ENCODE measurements at places on chromosomes 2 and 18.

GRCh38 chr2:173815772-173816171 is 149.4 kb downstream of the SP3 start:
- DNase-seq = no peak

DNA sequence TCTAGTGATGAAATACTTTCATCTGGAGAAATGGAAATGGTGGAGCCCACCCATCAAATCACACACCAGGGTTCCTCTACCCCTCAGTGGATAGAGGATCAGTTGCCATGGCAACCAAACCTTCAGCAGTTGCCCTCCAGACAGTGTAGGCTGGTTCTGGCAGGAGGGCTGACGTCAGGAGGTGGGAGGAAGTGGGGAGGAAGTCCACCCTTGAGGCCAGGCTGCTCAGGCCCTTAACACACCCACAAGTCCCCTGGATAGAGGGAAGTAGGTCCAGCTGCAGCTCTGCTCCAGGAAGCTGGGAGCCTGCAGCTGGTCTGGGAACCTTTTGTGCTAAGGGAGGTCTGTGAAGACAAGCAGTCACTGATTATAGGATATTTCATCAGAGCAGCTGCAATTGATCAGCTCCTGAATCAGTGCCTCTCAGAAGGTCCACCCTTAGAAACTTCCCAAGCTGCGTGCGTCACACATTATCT is 186.6 kb downstream of the MTX2 start:
- DNase-seq = no peak

DNA sequence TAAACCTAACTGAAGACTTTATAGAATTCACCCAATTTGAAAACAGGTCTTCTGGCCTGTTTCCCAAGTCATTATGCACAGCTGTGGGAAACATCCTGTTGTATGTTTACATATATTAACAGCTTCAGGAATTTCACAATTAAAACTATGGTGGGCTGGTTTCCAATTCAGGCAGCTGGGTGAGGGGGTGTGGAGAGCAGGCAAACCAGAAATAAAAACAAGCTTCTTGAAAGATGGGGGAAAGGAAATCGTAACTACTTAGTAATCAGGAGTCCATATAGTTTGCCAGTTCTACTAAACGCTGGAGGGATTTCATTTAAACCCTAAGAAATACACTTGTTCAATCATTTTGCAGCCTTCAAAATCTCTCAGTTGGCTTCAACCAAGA is 22.8 kb downstream of the ATP8B1 start:
- no peak for DNase-seq

- DNase-seq = no peak
Observed at GRCh38 chr2:182463760-182464159, 36.9 kb upstream of the PDE1A start.

- DNase-seq = no peak
Observed at GRCh38 chr18:62672600-62672999, 42.7 kb upstream of the PHLPP1 start.

- no peak for DNase-seq
Observed at GRCh38 chr2:177830881-177831386, 241.6 kb downstream of the PDE11A start.

- DNase-seq = no peak
Observed at GRCh38 chr2:8462899-8463648, 218.8 kb upstream of the ID2 start.

- DNase-seq = no peak
Observed at GRCh38 chr18:58862851-58863538, 1.7 kb upstream of the ZNF532 start.

DNA sequence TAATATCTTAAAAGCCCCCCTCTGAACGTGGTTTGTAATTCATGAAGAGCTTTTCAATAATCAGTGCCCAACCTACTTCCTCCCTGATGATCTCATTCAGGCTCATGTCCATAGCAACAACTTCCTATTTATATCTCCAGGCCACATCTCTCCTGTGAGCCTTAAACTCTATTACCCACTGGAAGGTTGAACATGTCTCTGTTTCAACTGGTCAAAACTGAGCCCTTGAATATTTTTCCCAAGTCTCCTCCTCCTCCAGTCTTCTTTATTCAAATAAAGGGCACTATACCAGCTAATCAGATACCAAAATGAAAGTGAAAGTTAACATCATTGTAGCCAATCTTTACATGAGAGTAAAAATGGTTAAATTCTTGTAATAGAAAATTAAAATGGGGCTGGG is 63.7 kb upstream of the ITGA4 start:
- no peak for DNase-seq

DNA sequence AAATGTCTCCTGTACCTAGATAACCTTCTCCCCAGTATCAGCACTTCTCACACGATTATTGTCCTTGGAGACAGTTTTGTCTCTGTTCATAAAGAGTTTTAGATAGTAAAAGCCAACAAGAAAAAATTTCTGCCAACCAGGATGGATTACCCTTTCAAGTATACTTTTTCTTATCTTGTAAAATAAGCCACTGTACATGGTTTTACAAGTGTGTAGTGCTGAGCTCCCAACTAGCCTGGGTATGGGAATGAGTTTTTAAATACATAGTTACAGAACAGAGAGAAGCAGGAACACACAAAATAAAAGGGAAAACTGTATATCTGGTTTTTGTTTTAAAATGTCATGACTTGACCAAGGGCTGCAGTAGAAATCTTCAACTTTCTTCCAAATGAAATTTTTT is 76.7 kb downstream of the C18orf54 start:
- DNase-seq = no peak

DNA sequence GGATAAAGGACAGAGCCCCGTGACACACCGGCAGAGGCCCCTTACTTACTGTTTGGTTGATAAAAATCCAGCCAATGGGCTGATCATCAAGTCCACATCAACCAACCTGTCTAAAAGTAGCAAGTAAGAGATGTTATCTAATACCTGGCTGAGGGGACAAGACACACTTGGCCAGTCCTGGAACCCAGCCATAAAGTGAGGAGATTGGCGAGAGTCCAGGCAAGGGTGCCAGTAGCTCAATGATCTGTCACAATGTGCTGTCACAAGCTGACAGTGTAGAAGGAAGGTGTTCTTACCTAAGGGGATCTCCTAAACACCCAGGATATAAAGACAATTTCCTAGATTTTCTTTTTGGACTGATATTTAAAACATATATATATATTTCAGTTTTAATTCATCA is 61.7 kb upstream of the IL1R2 start:
- DNase-seq = no peak

- no peak for DNase-seq
Observed at GRCh38 chr2:84435345-84436025, 23.6 kb downstream of the SUCLG1 start.

DNA sequence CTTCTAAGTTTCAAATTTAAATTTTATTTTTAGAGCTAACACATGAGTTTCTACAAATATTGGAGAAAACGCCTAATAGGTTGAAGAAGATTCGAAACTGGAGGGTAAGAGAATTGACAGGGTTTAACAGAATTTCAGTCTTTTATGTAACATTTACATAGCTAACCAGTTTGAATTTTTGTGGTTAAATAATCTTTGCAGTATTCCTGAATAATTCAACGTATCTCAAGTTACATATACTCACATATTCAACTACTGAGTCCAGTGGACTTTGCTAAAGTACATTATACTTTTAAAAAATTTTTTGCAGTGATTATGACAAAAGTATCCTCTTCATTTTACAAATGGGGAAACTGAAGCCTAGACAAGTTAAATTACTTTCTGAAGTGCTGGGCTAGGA is 34.0 kb downstream of the CCNT2 start:
- no peak for DNase-seq

- DNase-seq = no peak
Observed at GRCh38 chr2:175251425-175252041, 70.0 kb upstream of the ATP5MC3 start.

GRCh38 chr18:36602620-36603019 is 226.2 kb downstream of the TPGS2 start:
- DNase-seq = no peak

- no peak for DNase-seq
Observed at GRCh38 chr2:172917716-172918115, 157.9 kb upstream of the MAP3K20 start.

- DNase-seq = no peak
Observed at GRCh38 chr2:36655453-36655852, 41.1 kb upstream of the VIT start.

DNA sequence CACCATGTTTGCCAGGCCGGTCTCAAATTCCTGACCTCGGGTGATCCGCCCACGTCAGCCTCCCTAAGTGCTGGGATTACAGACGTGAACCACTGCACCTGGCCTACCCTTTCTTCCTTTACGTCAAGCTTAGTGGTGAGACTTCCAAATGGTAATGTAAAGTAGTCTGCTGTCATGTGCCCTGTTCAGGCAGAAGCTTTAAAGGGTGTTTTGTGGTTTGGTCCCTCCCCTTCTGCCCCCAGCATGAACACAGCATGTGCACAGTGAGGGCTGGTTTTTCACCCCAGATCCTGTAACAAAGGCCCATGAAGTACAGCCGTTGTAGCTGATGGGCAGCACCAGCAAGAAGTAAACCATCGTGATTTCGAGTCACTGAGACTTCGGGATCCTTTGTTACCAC is 2.7 kb upstream of the DTYMK start:
- no peak for DNase-seq

DNA sequence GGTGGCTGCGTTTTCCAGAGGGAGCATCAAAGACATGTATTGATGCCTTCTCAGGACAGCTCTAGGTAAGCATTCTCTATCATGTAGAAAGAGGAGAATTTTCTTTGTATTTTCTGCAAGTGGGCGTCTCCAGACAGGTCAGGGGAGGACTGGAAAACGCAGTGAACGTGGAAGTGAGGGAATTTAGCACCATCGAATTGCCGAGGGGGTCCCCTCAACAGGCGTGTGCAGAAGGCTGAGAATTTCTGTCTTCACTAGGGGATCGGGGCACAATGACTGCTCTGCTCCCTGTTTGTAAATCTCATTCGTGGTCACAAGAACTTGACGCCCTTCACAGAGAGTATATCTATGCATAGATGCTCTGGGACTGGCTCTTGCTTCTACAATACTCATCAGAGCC is 5.0 kb upstream of the NTSR2 start:
- DNase-seq = no peak

DNA sequence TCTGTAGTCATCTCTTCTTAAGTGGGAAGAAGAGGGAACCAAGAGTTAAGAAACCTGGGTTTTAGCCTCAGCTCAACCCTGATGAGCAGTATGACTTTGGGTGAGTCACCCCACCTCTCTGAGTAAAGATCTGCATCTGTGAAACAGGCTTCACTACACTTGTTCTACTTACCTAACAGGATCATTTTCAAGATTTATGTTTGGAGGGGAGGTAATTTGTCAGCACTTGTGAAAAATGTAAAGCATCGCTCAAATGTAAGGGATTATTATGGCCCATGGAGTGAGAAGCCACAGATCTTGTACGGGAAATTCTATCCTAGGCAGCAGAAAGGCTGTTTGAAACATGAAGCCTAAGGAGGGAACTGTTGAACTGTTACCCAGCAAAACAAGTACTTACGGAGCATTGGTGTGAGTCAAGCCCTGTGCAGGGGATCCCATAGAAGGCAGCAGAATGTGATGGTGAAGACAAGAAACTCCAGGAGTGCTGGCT is 160.6 kb downstream of the PRKCE start:
- DNase-seq = no peak

- no peak for DNase-seq
Observed at GRCh38 chr2:114068438-114068837, 178.5 kb downstream of the ACTR3 start.

DNA sequence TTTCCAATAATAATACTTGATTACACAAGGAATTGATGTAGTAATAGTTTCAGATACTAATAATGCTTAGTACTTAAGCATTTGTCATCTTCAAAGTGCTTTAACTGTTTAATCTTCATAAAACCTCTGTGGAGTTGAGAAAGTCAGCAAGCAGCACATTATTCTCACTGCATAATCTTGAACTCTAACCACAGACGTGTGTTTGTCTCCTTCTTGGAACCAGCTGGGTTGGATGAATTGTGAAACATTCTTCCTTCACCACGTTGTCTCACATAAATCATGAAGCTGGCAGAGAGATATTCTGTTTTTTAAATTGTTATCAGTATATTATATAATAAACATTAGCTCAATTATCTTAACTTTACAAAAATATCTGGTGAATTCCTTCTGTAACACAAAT is 55.1 kb upstream of the LDAH start:
- no peak for DNase-seq

DNA sequence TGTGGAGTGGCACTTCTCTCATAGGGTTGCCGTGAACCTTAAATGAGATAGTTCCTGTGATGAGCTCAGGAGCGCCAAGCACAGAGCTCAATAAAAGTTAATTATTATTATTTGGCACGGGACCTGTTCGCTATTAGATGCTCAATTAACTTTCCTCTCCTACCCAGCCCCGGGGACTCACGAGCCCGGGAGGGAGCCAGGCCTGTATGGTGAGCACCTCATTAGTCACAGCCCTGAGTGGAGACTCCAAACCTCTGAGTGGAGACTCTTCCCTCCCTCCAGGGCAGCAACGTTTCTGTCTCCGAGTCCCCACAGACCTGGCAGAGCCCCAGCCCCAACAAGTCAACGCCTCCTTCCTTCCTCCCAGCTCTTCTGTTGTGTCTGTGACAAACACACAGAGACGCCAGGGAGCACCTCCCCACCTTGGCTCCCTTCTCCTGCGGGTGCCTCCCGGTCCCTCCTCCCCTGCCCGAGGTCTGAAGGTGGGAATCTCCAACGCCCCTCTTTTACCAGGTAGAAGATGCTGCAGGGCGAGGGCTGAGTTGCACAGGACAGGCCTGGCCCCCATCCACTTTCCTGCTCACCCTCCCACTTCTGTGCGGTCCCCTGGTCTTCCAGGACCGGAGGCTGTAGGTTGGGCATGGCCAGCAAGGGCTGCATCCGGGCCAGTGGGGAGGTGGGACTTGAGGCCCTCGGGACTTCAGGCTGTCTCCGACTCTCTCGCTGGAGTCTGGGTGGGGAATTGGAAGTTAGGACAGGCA is 52.7 kb upstream of the ODC1 start:
- DNase-seq = no peak

- DNase-seq = no peak
Observed at GRCh38 chr18:27184115-27185024, 738 bp downstream of the CHST9 start.

DNA sequence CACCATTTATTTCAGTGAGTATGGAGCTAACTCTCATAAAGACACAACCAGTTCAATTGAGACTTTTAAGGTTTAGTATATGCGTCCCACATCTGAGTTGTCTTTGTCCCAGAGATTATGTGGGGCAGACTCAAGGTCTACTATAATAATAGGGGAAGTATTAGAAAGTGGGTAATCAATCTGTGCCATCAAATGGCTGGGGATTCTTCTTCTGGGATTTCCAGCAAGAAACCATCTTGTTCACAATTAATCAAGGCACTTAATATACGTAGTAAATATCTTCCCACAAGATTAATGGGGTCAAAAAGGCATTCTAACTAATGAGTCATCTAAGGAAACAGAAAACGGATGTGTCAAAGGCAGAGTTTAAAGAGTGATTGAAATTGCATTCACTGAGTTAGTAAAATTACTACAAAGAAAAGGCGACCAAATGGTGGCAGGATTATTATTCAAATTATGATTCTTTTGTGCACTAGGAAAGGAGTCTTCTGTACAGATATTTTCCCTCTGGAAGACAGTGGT is 179.8 kb upstream of the REG3G start:
- DNase-seq = no peak

- no peak for DNase-seq
Observed at GRCh38 chr2:216416571-216417307, 4.5 kb downstream of the SMARCAL1 start.
